ENCODE measurements at places on chromosomes 1 and 21. TPM values are rescaled to one million over a fixed set of nuclear protein-coding genes. Genes with fewer than 3 reads are reported as not detected.

MRPS21 gene
- total RNA-seq, result 56.8 TPM

IL20 gene
- total RNA-seq, result not detected

TNFRSF25 gene
- 18.2 TPM for total RNA-seq

DYNLT5 gene
- not detected for total RNA-seq

DIO1 gene
- total RNA-seq, result not detected

OR2M3 gene
- total RNA-seq, result not detected

KIF26B gene
- 19.6 TPM for total RNA-seq

LCE3D gene
- not detected for total RNA-seq

SELENON gene
- total RNA-seq, result 50.8 TPM

QSOX1 gene
- total RNA-seq, result 225 TPM

IGSF21 gene
- not detected for total RNA-seq

AK5 gene
- total RNA-seq, result 8.6 TPM

SH2D5 gene
- 17.5 TPM for total RNA-seq

RGS5 gene
- total RNA-seq, result 1.8 TPM

CFAP107 gene
- total RNA-seq, result not detected

S100A8 gene
- not detected for total RNA-seq

TCHHL1 gene
- total RNA-seq, result not detected

PANK4 gene
- total RNA-seq, result 28.9 TPM

PRR9 gene
- total RNA-seq, result not detected

CTSK gene
- total RNA-seq, result 4.0 TPM

All from kidney epithelial cell (primary cell).